ENCODE measurements at places on chromosomes 16 and 17.

GRCh38 chr17:73686961-73687360 lies 42.7 kb upstream of the SDK2 start:
- DNase-seq: no peak

DNA sequence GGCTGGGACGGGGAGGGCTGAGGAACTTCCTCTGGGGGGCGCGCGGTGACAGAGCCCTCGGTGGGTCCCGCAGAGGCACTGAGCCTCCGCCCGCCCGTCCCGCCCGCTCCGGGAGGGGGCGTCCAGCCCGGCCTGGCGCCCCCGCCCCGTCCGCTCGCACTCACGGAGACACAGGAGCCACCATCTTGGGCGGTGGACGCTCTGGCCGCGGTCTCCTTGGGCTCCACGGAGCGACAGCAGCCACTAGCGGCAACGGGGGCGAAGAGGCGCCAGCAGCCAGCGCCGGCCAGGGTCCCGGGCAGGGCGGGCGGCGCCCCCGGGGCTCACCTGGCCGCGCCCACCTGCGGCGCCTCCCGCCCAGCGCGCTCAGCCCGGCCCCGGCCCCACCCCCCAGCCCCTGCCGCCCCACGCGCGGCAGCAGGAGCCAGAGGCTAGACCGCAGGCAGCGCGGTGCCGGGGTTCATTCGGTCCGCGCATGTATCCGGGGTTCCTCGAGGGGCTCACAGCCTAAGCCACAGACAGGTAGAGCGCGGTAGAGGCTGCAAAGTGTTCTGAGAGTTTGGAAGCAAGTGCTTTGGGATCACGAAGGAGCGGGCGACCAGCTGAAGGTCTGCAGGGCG lies at the start of gene C17orf113:
Gene C17orf113 (minus strand): TSS at position 209 of the 620 bp plus-strand sequence. CDS start 7,225 bp downstream, outside the sequence.
- DNase-seq: peak; percentile 68

DNA sequence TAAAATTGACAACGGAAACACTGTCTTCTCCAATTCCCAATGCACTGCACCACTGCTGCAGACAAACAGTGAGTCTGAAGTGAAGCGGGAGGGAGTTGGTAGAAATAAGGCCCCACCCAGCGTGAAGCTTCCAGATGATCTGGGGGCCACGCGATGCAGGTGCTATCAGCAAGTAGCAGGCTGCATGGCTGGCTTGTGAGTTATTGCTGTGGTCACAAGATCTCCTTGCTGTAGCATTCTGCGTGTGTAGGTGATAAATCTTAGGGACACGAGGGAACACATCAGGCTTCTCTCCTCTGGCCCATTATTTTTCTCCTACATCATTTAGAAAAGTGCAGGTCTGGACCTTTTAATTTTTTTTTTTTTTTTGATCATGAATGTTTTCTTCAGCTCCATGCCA lies 407.6 kb downstream of the TMEM114 start:
- DNase-seq: no peak

GRCh38 chr17:79459003-79459655 lies 151.7 kb downstream of the RBFOX3 start:
- peak; percentile 22 for DNase-seq

DNA sequence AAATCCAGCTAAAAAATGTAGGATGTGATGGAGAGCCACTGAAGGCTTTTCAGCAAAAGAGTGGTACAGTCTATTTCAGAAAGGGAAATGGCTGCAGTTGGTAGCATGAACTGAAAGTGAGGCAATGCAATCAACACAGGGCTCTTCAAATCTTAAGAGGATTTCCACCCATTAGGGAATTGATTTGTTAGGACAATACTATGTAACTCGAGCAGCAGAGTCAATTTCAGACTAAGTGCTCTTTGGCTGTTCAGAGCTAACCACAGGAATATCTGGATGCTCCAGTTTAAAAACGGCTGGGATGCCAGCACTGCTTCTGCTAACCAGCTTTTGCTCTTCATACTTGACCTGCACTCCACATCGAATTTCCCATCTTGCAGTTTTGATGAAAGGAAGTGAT lies 24.6 kb downstream of the CACNG1 start:
- DNase-seq: no peak

DNA sequence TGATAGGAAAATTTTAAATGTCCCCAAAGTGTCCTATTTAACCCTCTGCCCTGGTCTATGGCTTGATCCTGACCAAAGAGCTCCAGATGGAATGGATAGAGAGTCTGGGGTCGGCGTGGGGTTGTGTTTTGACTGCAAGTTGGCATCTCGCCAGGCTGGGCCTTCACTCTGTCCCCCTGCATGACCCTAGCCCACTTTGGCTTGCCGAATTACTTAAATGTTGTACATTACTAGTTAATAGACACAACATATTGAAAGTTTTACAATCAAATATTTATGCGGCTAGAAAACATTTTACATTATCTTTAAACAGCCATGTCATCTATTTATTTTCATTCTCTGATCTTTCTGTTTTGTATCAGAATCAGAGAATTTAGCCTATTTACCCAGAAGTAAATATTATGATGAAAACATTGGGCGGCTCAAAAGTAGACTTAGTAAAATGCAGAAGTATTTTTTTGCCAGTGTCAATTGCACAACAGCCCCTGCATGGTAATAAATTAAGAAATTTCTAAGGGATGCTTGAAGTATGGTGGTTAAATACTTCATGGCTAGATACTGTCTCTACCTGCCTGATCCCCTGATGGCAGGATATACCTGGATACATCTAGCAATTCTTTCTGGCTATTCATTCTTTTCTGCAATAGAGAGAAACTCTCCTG lies 18.8 kb upstream of the MYOCD start:
- no peak for DNase-seq

- peak; percentile 13 for DNase-seq
Measured at GRCh38 chr17:57397402-57397801, 141.1 kb downstream of the MSI2 start.

All from mesendoderm (in vitro differentiated cells).